ENCODE measurements at places on chromosomes 4 and X.
A peak's percentile ranks its signal among the peaks of the same experiment; 100 is the strongest.

DNA sequence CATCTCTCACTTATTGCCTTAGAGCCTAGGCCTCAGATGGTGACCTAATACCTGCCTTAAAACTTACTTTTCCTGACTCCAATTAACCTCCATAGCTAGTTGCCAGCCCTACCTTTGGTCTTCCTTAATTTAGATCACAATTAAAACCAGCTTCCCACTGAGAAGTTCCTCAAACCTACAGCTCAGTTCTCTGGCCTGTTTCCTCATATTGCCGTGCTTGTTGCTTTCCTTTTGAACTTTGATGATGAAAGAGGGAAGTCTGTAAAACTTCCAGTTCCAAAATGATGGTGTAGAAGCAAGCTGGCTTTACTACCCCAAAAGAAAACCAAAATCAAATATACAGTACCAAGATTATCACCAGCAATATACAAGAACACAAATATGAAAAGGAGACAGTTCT, 28.9 kb upstream of the CAMK2D start:
- no peaks in the 10 kb centered on the region for H3K27me3 ChIP-seq
- H3K36me3 ChIP-seq: no peaks in the 10 kb centered on the region
- DNase-seq: no peak

DNA sequence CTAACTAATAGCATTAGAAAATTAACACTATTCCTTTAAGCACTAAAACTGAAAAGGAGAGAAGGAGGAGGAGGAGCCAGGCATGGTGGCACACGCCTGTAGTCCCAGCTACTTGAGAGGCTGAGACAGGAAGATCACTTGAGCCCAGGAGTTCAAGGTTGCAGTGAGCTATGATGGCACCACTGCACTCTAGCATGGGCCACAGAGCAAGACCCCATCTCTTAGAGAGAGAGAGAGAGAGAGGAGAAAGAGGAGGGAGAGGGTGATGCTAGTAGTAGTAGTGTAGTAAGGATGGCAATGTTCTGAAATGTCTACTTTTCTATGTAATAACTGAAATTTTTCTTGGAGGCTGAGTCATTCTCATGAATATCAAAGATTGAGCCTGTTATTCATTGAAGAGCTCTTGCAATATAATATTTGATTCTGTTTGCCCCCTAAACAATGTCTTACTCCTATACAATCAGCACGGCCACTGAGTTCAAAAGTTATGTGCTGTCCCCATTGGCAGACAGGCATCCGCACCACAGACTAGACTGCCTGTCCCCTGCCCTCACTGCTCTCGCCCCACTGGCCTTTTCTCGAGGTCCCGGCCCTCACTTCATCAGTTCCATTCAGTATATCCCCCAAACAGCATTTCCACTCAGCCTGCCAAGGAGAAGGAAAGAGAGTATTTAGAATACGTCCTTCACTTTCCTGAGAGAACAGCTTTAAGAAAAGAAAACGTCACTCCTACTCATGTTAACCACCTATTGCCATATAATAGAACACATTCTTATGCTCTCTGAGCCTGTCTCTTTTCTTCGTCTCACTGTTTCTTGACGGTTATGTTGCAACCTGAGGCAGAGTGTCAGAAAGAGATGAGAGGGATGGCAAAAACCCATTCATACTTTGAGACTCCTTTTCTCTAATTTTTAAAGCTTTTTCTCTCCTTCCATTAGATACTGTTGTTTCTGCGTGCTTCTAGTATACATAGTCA, 238.1 kb downstream of the PALLD start:
- H3K4me1 ChIP-seq: no peaks in the 10 kb centered on the region
- peaks cover 22% of the 10 kb centered on the region for H3K27me3 ChIP-seq
- no peak overlapping the region for H3K4me3 ChIP-seq
- no peak for DNase-seq
- H3K27ac ChIP-seq: no peak overlapping the region
- H3K36me3 ChIP-seq: no peaks in the 10 kb centered on the region

DNA sequence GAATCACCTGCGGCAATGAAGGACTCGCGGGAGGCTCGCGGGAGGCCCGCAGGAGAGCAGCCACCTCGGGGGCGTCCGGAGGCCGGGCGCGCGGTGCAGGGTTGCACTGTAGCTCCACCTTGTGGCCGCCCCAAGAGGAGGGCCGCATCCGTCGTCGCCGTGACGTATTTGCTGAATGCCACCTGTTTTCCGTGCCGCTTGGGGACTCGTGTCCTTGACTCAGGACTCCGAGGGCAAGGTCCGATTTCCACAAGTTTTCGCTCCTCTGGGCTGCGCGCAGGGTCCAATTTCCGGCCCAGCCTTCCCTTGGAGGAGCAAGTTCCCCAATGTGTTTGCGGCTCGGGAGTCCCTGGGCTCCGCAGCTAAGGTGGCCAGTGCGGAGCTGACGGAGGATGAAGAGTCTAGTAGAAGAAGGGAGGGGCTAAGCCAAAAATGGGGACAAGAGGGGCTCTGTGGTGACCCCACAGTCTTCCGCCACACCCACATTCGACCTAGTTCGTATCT, 10.7 kb upstream of the DLG3 start:
- H3K27ac ChIP-seq: peak overlapping the region; percentile 87
- H3K4me3 ChIP-seq: peak overlapping the region; percentile 84
- no peaks in the 10 kb centered on the region for H3K36me3 ChIP-seq
- DNase-seq: peak; percentile 75
- H3K4me1 ChIP-seq: peaks cover 32% of the 10 kb centered on the region

DNA sequence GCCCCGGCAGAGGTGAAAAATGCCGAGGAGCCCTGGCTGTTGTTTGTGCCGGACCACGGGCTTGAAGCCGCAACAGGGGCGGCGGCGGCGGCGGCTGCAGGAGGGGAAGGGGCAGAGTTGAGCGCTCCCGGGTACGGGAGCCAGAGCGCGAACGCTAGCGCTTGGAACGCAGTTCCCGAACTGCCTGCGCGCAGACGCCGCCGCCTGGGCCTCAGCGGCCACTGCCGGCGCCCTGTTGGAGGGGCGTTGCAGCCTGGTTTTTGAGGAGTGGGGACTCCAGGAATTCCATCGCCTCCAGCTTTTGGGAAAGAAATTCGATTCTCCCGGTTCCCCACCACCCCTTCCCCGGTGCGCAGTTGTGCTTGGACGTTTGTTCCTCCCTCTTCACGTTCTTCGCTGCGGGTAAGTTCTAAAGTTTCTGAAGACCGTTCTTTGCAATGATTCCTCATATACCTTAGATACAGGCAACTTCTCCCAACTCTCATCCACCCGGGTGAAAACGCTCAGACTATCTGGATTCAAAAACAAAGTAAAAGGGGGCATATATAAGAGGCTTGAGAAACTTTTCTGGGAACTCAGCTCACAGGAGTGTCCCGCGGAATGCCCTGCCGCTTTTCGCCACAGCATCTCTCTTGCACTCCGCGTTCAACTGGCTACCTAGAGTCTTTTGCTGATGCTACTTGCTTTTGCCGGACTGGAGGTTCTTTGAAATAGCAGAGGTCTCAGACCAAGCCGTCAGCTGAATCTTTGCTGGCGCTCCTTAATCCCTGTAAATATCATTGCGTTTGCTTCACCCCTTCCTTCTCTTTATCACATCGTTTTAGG, 1.0 kb downstream of the FAT4 start:
- H3K27ac ChIP-seq: no peak overlapping the region
- H3K36me3 ChIP-seq: peaks cover 3% of the 10 kb centered on the region
- peaks cover 56% of the 10 kb centered on the region for H3K27me3 ChIP-seq
- peak overlapping the region; percentile 75 for H3K4me3 ChIP-seq
- no peak for DNase-seq
- H3K4me1 ChIP-seq: peaks cover 19% of the 10 kb centered on the region

DNA sequence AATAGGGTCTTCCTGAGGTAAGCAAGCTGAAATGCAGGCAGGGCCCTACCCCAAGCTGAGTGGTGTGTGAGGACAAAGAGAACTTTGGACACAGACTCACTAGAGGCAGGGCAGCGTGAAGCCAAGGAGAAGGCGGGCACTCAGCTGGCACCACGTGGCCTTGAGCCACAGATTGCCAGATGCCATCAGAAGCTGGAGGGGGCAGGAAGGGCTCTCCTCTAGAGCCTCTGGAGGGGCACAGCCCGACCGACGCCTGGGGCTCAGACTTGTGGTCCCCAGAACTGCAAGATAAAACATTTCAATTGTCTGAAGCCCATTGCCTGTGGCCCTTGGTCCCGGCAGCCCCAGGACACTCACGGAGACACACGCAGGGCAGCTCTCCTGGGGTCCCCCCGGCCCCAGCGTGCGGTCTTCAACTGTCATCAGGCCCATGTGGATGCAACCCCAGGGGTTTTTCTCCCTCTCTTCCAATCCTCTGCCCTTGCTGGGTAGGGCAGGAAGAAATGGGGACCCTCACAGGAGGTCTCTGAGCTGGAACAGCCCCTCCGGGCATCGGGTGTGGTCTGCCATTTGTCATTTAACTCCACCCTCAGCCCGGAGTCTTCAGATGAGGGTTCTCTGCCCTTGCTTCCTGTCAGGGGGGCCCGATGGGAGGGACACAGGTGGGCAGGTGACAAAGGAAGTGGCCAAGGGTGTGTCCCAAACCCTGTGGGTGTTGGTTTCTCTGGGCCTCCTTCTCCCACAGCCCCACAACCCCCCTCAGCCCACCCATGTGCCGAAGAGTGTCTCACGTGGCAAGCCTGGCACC, 22.2 kb downstream of the HMX1 start:
- H3K27me3 ChIP-seq: peaks cover 1% of the 10 kb centered on the region
- H3K4me1 ChIP-seq: no peaks in the 10 kb centered on the region
- H3K4me3 ChIP-seq: no peak overlapping the region
- no peaks in the 10 kb centered on the region for H3K36me3 ChIP-seq
- DNase-seq: no peak

Measured in activated CD4-positive, alpha-beta T cell treated with anti-CD3 and anti-CD28 coated beads, Interleukin-2, amount 10 ng/mL, durations not matched to agents 7 days and 5 days (primary cell).